ENCODE measurements at places on chromosomes 4 and X. TPM values are rescaled to one million over a fixed set of nuclear protein-coding genes. Genes with fewer than 3 reads are reported as not detected.

VCX3B gene
- not detected for total RNA-seq

DNA sequence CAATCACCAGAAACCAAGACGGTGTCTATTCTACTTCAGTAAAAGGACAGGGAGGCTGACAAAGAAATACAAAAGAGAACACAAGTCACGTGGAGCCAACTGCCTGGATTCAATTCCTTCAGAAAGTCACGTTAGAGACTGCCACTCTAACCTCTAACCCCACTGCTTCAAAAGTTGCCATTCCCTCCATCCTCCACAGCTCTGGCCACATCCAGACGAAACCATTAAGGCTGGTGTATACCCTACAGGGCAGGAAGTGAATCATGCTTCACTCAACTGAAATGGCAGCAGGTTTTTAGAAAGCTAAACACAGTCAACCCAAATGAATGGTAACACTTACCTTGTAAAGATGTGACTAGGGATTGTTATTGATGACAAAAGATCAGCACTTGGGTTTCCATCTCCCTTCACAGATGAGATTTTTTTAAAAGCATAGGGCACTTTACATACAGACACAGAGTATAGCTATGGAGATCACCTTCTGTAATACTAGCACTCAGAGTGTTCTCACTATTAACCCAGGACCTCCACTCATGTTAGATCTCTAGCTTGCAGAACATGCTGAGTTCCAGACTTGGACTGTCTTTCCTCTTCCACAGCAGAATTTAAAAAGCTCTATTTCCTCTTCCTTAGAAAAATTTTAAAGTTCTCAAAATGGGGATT lies 37.4 kb downstream of the MAML3 start:
- DNase-seq, result no peak

DNA sequence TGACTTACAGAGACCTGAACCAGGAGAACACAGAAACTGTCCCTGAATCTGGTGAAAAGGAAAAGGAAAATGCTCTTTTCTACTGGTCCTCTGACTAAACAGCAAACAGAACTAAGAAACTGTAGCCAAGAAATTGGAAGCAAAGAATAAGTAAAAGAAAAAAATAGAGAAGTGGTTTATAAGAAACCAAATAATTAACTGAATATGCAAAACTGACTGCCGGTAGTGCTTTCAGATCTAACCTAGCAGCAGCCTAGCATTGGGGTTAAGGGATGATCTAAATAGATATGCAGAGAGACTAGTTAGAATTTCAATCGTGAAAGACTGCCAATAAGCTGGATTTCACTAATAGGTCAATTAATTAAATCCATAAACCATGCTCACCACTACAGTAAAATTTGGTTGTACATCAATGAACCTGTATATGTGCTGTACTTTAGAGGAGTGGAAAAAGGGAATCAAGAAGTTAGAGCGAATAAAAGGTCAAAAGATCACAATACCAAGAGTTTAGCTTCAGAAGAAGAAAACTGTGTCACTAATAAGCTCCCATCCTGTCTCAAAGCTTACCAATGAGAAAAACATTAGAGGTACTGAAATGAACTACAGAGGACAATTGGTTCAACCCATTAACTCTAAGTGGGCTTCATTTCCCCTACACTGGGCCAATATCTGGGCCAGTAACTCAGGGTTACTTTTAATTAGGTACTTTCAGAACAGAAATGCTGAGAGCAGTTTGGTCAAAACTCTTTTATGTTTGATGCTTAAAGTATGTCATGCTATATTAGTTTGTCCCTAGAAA lies 53.6 kb downstream of the KLHL13 start:
- no peak for DNase-seq

DNA sequence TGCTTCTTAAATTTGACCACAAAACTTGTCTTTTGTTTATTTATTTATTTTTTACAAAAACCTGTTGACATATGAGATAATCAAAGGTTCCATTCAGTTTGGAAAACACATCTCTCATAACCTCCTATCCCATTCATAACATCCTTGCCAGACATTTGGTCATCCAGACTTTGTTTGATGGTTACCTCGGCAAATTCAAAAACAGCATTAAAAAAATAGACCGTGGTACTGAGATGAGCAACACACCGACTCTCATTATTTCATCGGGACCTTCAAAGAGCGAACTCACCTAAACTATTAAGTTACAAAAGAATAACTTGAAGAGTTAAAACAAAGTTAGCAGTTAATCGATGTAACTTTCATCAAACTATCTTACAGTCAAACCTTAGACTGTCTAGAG lies 85.8 kb upstream of the RPS6KA3 start:
- no peak for DNase-seq

DNA sequence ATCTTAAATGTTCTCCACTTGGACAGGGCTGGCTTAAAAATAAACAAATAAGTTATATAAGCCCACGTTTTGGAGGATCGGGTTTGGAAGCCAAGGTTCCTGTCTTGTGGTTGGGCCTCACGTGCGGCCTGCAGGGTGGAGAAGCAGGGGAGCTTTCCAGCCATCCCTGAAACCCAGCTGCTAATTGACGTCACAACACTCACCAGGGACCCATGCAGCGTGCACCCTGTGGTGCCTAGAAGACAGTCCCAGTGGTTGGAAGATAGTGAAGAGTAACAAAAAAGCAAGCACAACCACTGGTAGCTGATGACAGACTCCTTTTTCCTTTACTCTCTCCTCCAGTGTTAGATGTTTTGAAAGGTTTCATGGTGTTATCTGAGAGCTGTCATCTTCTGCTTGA lies 142.0 kb upstream of the RBPJ start:
- DNase-seq, result no peak

DNA sequence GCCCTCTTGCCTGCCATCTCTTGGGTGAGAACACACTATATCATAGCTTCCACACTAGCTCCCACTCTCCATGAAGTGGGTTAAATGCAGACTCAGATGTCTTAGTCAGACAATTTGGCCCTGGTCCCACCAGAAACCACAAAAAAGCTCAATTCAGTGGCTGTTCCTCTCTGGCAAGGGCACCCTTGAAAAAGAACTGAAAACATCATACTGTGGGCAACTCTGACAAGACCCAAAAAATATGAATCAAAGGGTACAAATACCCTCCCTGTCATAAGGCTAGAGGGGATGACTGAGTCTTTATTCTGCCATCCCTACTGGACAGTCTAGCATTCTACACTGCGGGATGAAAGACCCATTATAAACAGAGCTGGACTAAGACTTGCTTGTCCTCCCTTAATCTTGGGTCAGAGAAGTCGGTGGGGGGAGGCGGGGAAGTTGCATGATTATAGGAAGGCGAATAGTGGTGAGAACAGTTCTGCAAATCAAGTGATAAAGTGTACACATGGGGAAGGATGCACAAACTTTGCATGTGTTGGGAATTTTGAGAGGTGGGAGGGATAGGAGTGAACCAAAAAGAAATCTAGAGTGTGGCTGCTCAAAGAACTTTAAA lies 172.1 kb downstream of the OPHN1 start:
- no peak for DNase-seq

DNA sequence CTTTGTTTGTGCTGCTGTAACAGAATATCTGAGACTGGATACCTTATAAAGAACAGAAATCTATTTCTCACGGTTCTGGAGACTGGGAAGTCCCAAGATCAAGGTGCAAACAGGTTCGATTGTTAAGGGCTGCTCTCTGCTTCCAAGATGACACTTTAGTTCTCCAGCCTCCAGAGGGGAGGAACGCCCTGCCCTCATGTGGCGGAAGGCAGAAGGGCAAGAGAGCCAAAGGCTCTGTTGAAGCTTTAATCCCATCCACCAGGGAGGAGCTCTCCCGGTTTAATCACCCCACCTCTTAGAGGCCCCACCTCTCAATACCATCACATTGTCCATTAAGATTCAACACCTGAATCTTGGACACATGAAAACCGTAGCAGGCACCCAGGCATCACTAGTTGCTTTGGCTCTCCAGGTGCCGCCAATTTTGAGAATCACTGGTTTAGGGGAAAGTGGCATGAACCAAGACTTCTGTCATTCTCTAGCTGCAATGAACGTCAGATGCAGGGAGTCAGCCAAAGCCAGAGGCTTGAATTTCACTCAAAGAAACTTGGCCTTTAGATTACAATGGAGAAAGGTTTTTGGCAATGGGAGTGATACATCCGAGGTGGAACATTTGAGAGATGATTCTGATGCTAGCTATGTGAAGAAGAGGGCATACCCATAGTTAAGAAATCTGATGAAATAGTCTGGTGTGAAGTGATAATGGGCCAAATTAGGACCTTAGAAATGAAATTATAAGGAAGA lies 15.7 kb downstream of the FHL1 start:
- DNase-seq, result peak; percentile 72

DNA sequence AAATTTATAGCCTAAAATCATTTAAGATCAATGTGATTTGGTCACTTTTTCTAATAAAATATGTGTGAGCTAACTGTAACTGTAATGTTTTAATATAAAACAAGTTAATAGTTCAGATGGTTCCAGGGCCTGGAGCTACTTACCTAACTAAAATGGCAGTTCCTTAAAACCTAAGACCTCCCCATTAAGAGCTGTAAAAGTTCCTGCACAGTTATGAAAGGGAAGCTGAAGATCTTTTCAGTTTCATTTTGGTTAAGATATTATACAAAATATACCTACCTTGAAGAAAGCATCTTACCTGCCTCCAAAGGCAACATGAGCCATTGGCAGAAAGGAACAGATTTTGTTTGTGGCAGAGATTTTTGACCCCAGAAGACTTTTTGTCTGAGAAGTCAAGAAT lies 30.1 kb downstream of the HPF1 start:
- DNase-seq, result no peak

GRCh38 chr4:184345573-184345922 lies 127.9 kb upstream of the ENPP6 start:
- DNase-seq, result no peak

DNA sequence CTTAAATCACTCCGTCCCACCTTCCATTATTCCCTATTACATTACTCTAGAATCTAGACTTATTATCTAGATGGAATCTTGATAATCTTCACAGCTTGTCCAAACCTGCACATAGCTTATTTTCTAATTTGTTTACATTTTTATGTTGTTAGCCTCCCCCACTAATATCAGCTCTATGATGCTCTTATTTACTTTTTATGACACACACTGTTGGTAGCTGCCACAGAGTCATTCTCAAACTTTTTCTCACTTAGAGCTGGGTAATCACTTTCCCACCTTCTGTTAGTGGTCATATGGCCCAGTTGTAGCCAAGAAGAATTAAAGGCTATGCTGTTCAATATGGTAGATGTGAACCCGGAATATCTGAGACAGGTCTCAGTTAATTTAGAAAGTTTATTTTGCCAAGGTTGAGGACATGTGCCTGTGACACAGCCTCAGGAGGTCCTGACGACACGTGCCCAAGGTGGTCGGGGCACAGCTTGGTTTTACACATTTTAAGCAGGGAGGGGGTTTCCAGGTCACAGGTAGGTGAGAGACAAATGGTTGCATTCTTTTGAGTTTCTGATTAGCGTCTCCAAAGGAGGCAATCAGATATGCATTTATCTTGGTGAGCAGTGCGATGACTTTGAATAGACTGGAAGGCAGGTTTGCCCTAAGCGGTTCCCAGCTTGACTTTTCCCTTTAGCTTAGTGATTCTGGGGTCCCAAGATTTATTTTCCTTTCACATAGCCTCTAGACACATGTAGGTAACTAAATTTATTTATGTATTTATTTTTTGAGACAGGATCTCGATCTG lies 7.0 kb upstream of the ADGRA3 start:
- DNase-seq, result peak; percentile 45
